Activated T-cell treated with anti-CD3 and anti-CD28 coated beads, Interleukin-2, amount 50 U/mL, for 4 hours (primary cell): ENCODE measurements at places on chromosomes 4 and X.
A peak's percentile ranks its signal among the peaks of the same experiment; 100 is the strongest.

DNA sequence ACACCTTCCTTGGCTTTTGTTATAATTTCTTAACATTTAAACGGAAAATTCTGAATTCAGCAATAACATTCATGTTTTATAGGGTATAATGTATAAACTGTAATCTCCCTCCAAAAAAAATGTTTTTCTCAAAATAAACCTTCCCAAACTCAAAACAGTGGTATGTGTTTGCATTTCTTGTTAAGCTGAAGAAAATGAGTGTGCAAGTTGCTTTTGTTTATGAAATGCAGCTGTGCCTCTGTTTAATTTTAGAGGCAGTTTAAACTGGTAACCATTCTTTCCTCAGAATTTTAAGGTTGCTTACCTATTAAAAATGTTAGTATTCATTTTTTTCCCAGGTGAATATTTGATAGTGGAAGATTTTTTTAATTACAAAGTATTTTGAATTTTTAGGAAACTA is 105.0 kb upstream of the ANKRD50 start:
- DNase-seq: no peak

- DNase-seq: no peak
These were observed 1004.0 kb downstream of the ADGRL3 start for GRCh38 chr4:62204136-62204535.

GRCh38 chr4:26183017-26183416 is 137.8 kb upstream of the RBPJ start:
- DNase-seq: no peak

DNA sequence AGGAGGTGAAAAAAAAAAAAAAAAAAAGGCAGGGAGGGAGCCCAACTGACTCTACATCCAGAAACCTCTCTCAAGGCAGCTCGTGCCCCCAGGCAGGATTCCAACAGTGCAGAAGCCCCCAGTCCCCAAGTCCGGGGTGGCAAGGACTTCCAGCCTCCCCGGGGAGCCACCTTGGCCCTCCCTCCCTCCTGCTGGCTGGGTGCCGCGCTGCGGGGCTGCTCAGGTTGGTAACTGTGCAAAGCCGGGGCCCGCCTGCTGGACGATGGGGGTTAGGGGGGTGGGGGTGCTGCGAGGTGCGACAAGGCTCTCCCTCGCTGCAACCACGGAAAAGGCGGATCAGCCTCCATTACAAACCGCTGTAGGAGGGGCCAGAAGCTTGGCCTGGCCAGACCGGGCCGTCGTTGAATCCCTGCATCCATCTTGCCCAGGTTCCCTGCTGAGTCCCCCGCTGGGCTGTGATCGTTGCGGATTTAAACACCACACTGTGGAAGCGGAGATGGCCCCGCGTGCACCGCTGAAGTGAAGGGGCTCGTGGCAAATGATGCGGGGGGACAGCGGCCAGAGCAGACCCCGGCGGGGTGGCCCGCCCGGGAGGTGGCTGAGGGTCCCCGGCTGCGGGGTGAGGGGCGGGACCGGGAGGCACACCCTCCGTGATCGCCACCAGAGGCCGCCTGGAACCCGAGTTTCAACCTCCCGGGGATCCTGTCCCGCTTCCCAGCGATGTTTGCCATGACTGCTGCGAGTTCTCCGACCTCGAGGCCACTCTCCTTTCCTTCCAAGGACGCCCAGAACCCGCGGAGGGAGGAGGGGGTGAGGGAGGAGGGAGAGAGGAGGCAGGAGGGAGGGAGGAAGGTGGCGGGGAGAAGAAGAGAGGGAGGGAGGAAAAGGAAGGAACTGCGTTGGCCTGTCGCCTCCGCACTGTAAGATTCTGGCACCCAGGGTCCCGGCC is 58.0 kb upstream of the DDX3X start:
- DNase-seq: peak; percentile 53

- DNase-seq: no peak
These were observed 1.8 kb downstream of the DKK2 start for GRCh38 chr4:107034091-107034995.

GRCh38 chr4:21656832-21657231 is 291.7 kb downstream of the KCNIP4 start:
- DNase-seq: no peak

- DNase-seq: no peak
These were observed 19.7 kb upstream of the LRBA start for GRCh38 chr4:151034829-151035228.

- no peak for DNase-seq
These were observed 292.9 kb downstream of the IL1RAPL1 start for GRCh38 chrX:28880136-28880535.

DNA sequence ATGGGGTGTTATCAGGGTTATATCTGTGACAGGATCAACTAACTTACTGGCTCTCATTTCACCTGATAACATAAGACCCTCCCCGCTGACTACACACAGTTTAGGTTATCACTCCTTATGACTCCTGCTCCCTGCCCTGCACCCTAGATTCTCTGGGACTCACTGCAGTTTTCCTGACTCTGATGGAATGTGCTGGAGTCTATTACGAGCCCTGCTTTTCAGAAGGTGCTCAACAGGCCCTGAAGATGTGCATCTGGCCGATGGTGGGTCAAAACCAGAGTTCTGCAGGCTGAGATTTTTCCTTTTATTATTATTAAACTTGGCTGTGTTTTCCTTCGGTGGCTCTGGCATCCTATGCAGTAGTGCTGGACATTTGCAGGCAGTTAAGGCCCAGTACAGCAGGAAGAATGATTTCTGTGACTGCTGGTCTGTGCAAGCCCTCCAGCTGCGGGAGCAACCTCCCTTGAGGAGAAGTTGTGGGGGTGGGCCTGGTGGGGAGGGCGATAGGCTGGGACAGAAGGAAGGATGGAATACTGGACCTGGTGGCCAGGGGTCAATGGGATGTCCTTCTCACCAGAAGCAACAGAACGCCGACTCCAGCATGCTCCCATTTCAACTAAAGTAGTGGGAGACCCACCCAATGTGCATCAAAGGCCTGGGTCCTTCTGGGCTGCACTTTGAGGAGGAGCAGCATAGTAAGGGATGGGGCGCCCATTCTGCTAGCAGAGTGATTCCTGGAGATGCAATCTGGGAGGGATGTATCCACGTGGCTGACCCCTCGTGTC is 11.0 kb downstream of the SOD3 start:
- no peak for DNase-seq

DNA sequence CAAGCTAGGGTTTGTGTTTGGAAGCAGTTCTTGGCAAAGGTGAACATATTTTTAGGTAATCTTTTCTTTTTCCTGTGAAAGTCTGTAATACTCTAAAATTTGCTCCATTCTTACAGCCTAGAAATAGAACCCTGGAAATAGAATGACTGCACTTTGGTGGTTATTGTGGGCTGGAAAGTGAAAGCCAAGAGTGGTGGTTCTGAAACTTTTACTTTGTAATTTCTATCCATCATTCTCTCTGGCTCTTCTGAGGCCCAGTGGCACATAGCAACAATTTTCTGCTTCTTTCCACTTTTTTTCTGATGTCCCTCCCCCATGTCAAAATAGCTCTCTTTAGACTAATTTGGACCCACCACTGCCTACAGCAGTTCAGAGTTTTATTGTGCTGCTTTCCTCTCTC is 300.4 kb upstream of the RPS6KA3 start:
- no peak for DNase-seq

DNA sequence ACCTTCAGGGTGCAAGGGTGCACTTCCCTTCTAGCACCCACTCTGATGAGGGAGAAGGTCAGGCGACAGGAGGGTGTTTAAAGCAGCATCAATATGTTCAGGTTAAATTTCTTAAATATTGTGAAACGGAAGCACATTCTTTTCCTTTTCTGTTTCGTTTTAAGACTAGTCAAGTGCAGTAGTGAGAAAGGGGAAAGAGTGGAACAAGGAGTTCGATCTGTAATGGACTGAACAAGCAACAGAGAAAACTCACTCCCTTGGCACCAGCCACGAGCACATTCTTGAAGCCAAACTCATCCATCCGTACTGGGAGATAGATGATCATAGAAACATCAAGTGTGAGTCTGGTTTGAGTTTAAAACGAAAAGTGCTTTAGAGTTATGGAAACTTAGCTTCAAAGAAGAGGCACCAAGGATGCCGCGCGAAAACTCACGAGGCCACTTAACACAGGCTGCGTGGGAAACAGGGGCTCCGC is 815 bp downstream of the FAM53A start:
- DNase-seq: no peak

GRCh38 chr4:39104255-39104654 is 42.2 kb downstream of the KLHL5 start:
- no peak for DNase-seq

DNA sequence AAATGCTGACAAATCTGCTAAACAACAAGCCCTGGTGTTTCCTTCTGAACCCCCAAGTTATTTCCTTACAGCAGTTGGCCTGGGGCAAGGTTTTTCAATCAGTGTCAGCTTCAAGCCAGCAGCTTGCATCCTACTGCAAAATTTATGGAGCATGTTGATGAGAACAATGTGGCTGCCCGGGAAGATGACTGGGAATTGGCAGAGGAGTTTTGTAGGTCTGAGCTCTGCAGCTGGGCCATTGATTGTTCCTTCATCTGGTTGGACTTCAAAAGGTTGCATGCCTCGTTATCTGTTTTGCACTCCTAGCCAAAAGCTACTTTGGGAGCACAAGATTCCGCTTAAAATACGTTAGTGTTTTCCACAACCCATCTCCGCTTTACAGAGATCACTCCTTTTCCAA is 1030.3 kb upstream of the LCORL start:
- DNase-seq: no peak

DNA sequence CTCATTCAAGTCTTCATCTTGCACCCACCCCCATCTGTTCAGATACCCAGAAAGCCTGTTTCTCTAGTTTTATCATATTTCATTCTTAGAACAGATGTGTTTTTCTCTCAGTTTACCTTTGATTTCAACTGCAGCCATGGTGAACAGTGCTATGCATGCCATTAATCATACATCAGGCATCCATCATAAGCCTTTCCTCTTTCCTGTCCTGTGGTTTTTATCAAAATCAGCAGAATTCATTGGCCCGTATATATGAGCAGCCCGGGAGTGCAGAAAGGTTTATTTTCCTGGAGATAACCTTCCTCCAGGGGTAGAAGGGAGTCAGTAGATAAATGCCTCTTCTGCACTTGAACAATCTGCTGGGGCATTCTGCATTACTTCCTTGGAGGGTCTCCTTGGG is 65.7 kb downstream of the IL21 start:
- DNase-seq: no peak

GRCh38 chrX:141989134-141989533 is 85.4 kb downstream of the MAGEC1 start:
- DNase-seq: no peak

- DNase-seq: no peak
These were observed 100.9 kb downstream of the FHDC1 start for GRCh38 chr4:153036931-153037482.

DNA sequence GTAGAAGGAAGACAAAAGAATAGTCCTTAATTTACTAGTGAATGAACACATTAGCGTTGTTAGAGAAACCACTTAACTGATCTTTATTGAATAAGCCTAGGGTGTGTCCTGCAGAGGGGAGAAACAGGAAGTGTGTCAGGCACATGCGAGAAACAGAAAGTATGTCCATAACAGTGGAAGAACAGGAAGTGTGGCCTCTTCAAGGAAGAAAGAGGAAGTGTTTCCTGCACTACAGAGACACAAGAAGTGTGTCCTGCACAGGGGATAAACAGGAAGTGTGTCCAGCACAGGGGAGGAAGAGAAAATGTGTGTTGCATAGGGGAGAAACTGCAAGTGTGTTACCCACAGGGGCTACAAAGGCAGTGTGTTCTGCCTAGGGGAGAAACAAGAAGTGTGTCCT is 539.6 kb upstream of the PRKX start:
- DNase-seq: no peak

GRCh38 chr4:164177753-164178152 is 576.2 kb upstream of the SMIM31 start:
- no peak for DNase-seq

DNA sequence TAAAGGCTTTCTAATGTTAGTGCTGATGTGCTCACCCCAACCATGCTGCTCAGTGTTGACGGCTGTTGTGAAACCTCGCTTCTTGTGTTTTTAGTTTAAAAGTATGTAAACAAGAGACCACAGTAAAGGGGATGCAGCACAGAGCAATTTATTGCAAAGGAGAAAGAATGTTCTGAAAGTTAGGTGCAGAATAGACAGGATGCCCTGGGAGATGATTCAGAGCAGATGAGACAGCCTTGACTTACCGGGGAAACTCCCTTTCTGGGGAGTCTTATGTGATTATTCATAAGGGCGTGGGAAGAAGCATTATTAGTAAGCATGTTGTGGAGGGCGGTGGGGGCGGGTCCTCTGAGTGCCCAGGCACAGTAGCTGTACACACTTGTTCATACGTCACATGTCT is 47.7 kb downstream of the EVC start:
- no peak for DNase-seq

- DNase-seq: no peak
These were observed 193.9 kb upstream of the RPL34 start for GRCh38 chr4:108426493-108426892.

DNA sequence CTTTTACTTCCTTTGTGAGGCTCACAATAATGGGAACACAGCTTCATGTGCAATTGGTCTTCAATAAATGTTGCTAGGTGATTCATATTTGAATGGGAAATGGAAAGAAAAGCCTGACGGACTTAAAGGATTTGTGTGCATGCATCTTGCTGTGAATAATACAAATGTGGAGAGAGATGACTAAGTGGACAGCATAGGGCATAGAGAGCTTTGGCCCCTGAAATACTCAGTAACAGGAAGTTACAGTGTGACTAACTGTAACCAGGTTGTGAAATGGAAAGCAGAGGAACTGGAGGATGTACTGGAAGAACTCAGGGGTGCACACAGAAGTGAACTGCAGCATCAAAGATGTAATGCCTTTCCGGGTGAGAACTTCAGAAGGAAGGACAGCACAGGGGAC is 206.7 kb downstream of the MGST2 start:
- no peak for DNase-seq

DNA sequence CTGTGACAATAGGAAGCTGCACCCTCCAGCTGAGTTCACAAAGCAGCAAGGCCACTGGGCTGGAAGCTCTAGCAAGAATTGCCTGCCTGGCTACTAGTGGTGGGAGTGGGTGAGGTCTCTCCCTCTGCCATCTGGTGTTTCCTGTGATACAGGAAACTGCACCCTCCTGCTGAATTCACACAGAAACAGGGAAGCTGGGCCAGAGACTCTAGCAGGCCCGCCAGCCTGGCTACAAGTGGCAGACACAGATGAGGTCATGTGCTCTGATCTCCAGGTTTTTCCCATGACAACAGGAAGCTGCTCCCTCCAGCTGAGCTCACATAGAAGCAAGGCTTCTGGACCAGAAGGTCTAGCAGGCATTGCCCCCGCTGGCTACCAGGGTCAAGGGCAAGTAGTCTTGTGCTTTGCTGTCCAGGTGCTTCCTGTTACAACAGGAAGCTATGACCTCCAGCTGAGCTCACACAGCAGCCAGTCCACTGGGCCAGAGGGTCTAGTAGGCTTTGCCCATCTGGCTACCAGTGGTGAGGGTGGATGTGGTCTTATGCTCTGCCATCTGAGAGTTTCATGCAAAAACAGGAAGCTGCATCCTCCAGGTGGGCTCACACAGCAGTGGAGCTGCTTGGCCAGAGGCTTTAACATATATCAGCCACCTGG is 41.5 kb upstream of the ZXDA start:
- no peak for DNase-seq

- DNase-seq: no peak
These were observed 96.5 kb downstream of the ARHGAP10 start for GRCh38 chr4:147828331-147828905.

- no peak for DNase-seq
These were observed 8.6 kb downstream of the SRD5A3 start for GRCh38 chr4:55354648-55355047.

- DNase-seq: no peak
These were observed 107.9 kb downstream of the MMRN1 start for GRCh38 chr4:90002441-90003062.

- DNase-seq: no peak
These were observed 155.1 kb downstream of the MID1 start for GRCh38 chrX:10465254-10465653.
